Stimulated activated naive CD4-positive, alpha-beta T cell (primary cell): ENCODE measurements at places on chromosomes 6 and 20.
A peak's percentile ranks its signal among the peaks of the same experiment; 100 is the strongest.

DNA sequence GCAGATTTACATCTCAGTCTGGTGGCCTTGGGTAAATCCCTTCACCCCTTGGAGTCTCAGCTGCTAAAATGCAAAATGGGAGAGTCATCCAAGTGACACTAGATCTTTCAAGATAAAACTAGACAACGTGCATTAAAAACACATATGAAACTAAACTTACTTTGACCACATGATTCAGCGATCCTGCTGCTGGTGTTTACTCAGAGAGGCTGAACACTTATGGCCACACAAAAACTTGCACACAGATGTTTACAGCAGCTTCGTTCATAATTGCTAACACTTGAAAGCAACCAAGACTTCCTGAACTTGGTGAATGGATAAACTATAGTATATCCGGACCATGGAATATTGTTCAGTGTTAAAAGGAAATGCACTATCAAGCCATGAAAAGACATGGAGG, 55.3 kb upstream of the GPR6 start:
- DNase-seq, result no peak

GRCh38 chr6:155224618-155225017, 39.2 kb upstream of the CLDN20 start:
- no peak for DNase-seq

DNA sequence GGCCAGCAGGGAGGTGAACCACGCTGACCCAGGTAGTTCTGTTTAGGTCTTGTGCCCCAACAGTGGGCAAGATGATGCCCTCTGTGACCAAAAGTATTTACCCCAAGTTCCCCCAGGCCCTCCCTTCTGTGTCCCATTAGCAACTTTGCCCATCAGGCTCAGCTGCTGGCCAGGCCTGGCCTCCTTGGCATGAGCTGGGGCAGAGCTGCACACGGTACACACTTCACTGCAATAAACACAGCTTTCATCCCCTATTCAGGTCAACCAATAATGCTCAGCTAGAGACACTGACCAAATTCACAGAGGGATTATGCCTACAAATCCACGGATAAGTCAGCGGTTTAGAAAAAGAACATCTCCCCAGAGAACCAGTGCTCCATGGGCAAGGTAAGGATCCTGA, 103.7 kb downstream of the SLC23A2 start:
- DNase-seq, result no peak

DNA sequence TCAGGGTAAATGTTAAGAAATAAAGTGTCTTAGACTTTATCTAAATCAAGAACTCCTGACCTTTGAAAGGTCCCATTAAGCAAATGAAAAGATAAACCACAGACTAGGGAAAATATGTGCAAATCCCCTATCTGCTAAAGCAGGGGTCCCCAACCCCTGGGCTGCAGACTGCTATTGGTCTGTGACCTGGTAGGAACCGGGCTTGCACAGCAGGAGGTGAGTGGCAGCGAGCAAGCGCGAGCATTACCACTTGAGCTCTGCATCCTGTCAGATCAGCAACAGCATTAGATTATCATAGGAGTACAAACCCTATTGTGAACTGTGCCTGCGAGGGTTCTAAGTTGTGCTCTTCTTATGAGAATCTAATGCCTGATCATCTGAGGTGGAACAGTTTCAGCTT, 42.4 kb downstream of the LCA5 start:
- no peak for DNase-seq

DNA sequence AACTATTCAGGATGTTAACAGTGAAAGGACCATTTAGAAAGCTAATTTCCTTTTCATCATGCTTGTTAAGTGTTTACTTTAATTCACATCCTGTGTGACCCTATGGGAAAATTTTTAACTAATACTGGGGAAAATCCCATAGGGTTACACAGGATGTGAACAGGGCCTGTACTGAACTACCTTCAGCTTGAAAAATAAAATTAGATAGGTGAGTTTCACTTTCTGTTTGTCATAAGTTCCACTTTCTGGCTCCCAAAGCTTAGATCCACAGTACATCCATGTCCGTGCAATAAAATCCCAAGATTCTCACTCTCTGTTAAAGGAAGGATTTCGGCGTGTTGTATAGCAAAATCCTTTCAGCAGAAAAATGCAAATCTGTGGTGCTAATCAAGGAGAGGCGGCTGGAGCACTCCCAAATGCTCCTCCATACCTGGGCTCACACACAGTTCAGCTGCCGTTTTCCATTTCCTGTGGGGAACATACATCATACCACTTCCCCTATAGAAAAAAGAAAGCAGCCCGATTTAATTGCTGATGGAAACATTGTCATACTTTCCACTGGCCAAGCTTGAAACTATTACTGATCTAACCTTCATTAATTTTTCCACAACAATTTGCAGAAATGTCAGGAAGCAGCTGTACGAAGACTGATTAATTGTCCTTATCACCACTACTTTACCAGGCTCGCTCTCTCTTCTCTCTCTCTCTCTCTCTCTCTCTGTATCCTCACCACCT, 125.2 kb downstream of the HIVEP2 start:
- peak; percentile 42 for DNase-seq

DNA sequence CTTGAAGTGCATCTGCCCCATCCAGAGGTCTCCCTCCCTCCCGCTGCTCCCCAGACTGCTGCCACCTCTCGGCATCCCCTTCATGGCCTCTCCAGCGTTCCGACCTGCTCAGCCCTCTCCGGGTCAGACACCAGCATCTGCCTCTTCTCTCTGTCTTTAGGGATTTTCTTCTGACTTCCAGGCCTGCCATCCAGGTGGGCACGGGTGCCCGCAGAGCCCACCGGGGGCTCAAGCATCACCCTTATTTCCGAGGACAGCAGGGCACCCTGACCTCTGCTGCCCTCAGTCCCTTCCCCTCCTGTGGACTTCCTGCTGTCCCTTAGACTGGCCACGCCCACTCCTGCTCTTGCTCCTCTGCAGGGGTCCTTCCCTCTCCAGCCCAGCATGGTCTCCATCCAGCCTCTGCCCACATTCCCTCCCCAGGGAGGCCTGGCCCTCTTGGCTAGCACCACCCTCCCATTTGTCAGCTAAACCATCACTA, 3.3 kb downstream of the NPEPL1 start:
- DNase-seq, result no peak

- no peak for DNase-seq
These were observed 72.3 kb upstream of the SYNCRIP start for GRCh38 chr6:85714893-85715530.

GRCh38 chr20:49052334-49052733, 6.2 kb downstream of the CSE1L start:
- DNase-seq, result no peak

DNA sequence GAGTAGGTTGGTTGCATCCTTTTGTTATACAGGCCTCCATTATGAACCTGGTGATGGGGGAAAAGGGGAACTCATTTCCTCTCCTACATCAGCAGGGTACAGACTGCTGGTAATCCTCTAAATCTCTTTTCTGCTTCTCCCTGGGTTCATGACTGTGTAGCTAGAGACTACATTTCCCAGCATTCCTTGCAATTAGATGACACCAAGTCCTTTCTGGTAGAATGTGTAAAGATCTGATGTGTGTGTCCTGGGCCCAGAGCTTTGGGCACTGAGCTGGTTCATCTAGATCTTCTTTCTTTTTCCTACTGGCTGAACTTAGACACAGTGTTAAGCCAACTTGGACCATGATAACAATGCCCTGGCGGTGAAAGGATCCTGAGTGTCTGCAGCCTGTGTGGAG, 104.7 kb upstream of the IFNGR1 start:
- DNase-seq, result no peak

DNA sequence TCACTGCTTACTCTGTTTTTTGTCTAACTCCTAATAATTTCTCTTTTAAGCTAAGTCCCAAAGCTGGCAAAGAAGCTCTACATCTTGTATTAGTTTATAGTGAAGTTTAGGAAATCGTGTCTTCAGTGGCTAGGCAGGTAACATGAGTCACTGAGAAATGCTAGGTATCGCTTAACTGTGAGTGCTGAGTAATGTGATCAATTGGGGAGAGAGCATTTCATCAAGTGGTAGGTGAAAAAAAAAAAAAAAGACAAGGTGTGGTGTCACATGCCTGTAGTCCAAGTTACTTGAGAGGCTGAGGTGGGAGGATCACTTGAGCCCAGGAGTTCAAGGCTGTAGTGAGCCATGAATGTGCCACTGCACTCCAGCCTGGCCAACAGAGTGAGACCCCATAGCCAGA, 125.3 kb downstream of the FAM83B start:
- no peak for DNase-seq

- no peak for DNase-seq
These were observed 164.5 kb downstream of the CD83 start for GRCh38 chr6:14281811-14282660.
